ENCODE measurements at places on chromosomes 6 and 20.

GRCh38 chr6:44059359-44060346 is 67.6 kb downstream of the MRPL14 start:
- DNase-seq, result no peak

- no peak for DNase-seq
These were observed 21.0 kb downstream of the PHACTR3 start for GRCh38 chr20:59625214-59625922.

DNA sequence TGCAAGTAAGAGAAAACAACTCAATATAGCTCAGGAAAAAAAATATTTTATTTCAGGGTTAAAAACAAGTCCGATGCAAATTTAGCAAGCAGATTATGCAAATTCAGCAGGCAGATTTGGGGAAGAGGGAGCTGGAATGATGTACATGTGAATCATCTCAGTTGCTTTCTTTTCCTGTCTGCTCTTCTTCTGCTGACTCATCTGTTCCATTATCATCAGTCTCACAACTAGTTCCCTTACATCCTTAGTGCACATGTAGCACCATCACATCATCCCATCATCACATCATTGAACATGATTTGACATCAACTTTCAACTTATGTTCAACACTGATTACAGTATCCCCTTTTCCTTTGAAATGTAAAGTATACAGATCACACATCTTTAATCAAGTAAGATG is 11.5 kb upstream of the DEFB113 start:
- DNase-seq, result no peak

GRCh38 chr20:10170261-10170660 is 48.4 kb upstream of the SNAP25 start:
- DNase-seq, result no peak

GRCh38 chr6:79731471-79731870 is 100.3 kb downstream of the SH3BGRL2 start:
- DNase-seq, result no peak

- DNase-seq, result no peak
These were observed 115.6 kb downstream of the MAP3K7 start for GRCh38 chr6:90471263-90471662.

- DNase-seq, result no peak
These were observed 62.2 kb upstream of the DDR1 start for GRCh38 chr6:30821862-30822784.

DNA sequence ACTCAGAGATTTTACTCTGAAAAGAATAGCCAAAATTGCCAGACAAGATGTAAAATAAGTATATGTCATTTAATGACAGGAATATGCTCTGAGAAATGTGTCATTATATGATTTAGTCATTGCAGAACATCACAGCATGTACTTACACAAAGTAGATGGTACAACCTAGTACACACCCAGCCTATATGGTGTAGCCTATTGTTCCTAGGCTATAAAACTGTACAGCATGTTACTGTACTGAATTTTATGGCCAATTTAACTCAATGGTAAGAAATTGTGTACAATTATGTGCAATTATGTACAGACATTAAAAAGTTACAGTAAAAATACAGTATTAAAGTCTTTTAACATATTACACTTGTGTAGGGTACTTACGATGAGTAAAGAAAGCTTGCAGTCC is 311.9 kb upstream of the EPHA7 start:
- no peak for DNase-seq

GRCh38 chr6:170049641-170050561 is 241.0 kb downstream of the DLL1 start:
- no peak for DNase-seq

DNA sequence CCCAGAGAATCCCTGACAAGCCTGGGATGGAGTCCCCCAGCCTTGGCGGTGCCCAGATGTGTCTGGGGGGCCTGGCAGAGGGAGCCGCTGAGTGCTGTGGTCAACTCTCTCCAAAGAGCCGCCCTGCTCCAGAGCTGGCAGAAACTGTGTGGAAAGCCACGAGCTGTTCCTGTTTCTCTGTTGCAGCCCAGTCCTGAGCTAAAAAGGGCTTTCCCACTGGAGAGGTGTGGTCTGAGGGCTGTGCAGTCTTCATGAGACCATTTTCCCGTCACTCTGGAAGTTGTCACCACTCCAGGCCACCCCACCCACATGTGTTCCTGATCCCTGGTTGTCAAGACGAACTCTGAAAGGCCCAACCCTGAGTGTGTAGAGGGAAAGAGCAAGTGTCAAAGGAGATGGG is 99.7 kb upstream of the KCNK16 start:
- DNase-seq, result no peak

DNA sequence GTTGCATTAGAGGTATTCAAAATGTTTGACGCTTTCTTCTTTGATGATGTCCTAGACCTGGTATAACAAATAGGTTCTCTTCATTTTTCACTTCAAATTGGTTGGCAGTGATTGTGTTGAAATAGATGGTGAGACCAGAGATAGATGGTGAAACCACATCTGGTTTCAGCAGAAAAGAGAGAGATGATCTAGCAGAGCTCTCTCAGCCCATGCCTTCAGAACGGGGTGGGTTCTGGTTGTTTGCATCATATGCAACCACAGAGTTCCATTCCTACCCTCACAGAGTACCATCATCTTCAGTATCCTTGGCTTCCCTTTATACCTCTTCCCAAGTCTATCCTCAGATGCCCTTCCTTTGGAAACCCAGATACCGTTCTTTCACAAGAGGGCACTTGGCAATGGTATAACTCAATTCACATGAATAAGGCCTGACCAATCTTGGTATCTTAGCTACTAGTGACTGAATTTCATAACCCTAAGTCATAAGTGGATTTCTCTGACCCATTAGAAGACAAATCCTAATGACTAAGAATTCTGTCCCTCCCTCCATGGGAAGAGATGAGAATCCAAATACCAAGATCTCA is 93.7 kb downstream of the UBE3D start:
- DNase-seq, result no peak

GRCh38 chr6:83707829-83708545 is 914 bp downstream of the SNAP91 start:
- peak; percentile 64 for DNase-seq

DNA sequence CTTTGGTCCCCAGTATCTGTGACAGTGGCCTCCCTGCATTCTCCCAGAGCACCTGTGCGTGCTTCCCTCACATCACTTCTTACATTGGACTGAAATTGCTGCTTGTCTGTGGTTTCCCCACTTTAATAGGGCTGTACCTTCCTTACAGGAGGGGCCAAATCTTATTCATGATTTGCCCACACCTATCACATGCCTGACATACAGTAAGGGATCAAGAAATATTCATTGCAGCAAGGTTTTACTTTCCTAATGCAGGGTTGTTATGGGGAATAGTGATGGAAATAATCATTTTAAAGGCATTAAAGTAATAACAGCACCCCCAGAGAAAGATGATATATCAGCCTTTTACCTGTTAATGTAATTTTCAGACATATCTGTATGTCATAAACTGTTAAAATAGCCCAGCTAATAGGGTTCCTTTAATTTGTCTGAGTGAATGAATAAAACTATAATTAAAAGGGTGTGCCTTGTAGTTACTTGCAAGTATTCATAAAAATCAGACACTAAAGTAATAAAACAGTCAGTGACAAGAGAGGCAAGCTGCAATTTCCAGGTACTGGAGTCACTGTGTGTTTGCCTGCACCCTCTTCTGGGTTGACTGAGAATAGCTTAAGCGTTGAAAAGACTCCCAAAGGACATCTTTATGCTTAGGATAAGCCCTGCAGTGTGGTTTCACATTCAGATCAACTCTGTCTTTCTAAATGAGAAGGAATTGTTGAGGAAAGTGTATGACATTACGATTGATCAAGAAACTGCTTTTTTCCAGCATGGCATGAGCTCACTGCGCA is 182.7 kb downstream of the PHACTR1 start:
- no peak for DNase-seq
